ENCODE measurements at places on chromosomes 1 and 21.

GRCh38 chr1:170483051-170483450 lies 48.9 kb upstream of the GORAB start:
- no peak for DNase-seq

GRCh38 chr1:94892604-94893254 lies 34.2 kb downstream of the CNN3 start:
- DNase-seq, result no peak

DNA sequence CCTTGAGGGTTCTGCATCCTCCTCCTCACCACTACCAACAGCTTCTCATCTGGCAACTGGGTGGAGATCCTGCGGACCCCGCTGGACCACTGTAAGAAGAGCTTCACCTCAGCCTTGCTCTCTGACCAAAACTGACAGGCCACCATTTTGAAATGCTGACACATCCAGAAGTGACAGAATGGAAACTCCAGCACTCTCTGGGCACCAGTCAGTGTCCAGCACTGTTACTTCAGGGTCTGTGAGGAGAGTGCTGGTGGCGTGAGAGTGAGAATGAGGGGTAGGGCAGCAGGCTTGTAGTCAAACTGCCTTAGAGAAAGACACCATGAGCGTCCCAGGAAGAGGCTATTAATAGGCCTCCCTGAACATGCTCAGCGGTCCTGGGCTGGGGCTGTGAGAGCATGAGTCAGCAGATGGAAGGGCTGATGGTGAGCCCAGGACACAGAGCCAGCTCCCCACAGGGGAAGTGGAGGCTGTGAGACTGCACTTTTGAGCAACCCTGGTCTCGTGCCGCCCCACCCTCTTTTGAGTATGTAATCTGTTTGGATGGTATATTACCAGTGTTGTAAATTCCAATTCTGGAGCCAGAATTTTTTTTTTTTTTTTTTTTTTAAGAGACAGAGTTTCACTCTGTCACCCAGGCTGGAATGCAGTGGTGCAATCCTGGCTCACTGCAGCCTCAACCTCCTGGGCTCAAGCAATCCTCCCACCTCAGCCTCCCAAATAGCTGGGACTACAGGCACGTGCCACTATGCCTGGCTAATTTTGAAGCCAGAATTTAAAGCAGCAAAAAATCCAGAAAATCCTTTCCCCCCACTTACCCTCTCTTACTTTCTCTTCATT lies 34.4 kb upstream of the SLC30A1 start:
- no peak for DNase-seq

GRCh38 chr21:29436143-29436542 lies 137.4 kb downstream of the BACH1 start:
- peak; percentile 30 for DNase-seq

DNA sequence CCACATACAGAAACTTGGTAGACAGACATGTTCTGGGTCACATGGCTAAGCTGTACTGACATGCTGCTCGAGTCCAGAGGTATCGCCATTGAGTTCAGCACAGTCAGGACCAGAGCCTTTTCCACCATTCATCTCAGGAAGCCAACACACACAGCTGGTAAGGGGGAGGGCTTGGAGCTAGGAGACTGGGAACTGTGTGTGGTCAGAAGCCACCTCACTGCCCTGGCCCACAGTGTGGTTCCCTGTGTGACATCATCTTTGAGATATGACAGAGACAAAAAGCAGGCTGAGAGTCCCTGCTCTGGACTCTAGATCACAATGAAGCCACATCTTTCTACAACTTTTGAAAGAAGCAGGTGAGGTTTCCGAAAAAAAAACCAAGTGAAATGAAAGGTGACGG lies 107.2 kb downstream of the SIM2 start:
- no peak for DNase-seq

DNA sequence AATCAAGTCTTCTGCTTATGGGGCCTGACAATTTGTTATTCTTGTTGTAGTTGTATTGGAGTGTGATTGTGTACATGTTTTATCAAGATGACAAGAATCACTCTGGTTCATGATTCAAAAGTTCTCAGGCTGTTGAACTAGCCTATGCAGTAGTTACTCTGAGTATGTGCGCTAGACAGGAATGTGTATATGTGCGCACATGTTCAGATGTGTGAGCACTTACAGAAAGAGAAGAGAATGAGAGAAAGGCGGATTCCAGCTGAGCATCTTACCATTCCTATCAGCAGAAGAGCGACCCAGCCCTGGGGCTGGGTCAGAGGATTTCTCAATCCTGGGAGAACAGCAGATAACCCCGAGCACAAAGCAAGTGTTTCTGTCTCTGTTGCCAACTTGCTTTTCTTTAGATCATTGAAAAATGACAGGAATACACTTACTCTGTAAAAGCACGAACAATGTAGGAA lies 110.8 kb upstream of the HOOK1 start:
- no peak for DNase-seq

DNA sequence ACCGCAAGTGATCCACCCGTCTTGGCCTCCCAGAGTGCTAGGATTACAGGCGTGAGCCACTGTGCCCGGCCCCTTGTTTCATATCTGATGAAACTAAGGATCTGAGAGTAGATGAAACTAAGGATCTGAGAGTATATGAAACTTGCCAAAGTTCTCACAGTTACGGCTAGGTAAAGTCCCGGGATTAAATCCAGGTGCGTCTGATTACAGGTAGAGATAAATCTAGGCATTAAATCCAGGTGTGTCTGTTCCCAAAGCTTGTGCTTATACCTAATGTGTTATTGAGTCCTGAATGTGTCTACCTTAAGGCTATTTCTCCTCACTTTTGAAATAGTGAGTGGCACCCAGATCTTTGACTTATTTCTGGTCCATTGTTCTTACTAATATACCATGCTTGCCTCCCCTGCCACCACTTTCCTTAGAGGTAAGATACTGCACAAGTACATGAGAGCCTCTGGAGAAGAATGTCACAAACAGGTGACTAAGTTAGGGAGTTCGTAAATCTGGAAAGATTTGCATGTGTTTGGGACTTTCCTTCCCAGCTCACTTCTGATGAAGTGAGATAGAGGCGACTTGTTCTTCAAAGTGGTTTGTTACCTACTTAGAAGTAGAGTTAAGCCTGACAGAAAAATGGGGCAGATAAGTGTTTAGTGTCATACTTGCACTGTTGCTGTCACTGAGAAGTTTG lies 66.5 kb downstream of the AK4 start:
- no peak for DNase-seq

DNA sequence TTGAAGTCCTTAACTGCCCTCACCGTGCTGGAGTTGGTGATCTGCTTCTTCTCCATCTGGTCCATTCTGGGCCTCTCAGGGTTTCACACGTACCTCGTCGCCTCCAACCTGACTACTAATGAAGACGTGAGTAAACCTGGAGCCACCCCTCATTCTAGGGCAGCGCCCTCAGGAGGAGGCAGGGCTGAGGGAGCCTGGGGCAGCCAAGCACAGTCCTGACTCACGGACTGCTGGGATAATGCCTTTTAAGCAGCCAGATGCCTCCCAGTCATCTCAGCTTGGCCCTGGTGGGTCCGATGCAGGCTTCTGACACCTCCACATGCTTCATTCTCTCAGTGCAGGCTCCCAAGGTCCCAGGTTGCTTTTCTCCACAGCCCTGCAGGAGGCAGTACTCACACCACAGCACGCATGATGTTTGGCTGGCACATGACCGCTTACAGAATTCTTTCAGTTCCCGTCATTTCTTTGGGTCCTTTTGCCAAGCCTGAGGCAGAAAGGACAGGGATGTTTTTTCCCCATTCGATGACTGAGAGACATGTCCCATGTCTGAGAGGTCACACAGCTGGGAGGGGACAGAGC lies 11.8 kb upstream of the SFN start:
- no peak for DNase-seq

GRCh38 chr1:11927866-11928592 lies 1.8 kb upstream of the KIAA2013 start:
- no peak for DNase-seq

- DNase-seq, result peak; percentile 44
Observed at GRCh38 chr21:36260030-36260787, 59.8 kb upstream of the MORC3 start.

Data from stimulated activated CD4-positive, alpha-beta T cell treated with anti-CD3 and anti-CD28 coated beads, Interleukin-2, amount 100 ng/mL, for 48 hours (primary cell).